PC-3 (cell line): ENCODE measurements at places on chromosomes 11 and 22. TPM values are rescaled to one million over a fixed set of nuclear protein-coding genes. Genes with fewer than 3 reads are reported as not detected.
A peak's percentile ranks its signal among the peaks of the same experiment; 100 is the strongest.

DNA sequence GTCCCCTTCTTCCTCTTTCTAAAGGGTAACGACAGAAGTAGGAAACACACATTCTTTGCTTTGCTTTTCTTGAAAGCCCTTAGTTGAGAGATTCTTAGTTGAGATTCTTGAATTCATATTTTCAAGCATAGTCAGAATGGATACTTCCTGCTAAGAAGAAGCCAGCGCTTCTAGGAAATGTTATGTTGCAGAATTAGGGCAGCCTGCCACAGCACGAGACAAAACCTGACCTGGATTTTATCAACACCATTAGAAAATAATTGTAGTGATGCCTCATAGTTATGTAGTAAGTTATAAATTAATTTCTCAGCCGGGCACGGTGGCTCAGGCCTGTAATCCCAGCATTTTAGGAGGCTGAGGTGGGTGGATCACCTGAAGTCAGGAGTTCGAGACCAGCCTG is 37.9 kb upstream of the NUP160 start:
- no peak for DNase-seq

DNA sequence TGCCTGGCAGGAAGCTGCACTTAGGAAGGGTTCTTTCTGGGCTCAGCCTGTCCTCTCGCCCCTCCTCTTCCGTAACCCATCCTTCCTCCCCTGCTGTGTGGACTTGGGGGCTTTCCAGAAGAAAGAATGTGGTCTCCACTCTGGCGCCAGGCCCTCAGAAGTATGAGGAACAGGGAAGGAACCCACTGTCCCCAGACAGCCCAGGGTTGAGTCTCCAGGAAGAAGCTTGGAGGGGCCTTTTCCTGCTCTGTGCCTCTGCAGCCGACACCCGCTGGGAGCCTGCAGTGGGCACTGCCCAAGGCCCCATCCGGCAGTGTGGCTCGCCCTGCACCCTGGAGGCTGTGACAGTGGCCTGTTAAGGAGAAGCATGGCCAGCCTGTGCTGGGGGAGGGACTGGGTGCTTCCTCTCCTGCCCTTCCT is 112.6 kb downstream of the ST3GAL4 start:
- no peak for DNase-seq

DNA sequence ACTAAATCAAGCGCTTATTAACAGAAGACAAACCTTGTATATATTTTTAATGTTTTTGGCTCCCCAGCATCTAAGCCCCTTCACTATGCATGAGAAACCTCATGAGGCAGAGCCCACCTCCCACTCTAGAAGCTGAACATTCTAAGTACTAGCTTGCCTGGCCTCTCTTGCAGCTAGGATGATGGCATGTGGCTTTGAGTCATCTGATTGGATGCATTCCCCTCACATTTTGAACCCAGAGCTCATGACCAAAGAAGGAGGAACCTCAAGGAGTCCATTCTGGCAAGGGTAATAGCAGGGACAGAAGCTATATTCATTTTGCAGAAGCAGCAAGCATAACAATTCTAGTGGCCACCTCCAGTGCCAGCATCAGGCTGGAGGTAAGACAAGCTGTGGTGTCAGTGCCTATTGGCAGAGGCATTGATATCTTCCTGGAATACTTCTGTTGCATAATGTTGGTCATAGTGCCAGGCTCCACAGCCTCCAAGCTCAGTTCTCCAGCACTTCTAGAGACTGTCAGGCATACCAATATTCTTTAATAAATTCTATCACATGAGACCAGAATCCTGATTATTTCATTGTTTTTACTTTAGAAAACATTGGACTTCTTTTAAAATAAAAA is 14.2 kb upstream of the ZC3H12C start:
- DNase-seq = no peak

DNA sequence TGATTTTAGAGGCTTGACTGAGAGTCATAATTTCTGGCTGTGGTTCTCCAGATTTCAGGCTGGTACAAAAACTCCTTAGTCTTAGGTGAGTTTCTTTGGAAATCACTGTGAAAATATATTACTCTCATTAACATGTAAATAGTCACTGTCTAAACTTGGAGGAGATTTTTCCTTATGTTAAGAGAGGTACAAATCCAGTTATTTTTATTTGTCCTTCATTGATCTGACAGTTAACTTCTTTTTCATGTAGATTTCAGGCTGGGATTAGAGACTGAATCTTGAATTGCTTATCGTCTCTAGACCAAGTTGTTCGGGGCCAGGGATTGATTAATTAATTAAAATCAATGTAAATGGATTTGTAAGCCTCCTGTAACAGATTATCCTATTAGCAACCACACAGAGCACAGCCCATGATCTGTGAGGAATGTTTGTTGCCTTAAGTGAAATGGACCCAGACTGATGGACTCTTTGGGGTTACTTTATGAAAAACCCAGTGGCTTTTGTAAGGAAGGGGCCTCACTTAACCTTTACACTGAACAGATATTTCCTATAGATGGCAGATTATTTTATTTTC is 21.1 kb downstream of the TEAD1 start:
- DNase-seq = no peak

- peak; percentile 78 for DNase-seq
Observed at GRCh38 chr22:39212721-39213376, 31.9 kb downstream of the PDGFB start.

The OR4S2 gene
- not detected in 2 replicates for total RNA-seq

DNA sequence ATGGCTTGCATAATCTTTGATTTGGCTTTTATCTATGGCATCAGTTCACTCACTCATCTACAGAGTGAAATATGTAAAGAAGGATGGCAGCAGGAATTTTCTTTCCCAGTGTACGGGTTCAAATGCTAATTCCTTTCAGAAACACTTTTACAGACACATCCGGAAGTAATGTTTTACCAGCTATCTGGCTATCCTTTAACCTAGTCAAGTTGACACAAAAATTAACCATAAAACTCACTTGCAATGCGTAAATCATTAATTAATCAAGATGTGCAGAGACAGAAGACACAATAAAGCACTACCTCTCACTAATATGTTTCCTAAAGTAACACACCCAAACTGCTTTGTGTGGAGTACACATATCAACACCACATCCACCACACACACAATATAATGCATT is 378.9 kb upstream of the ANO3 start:
- DNase-seq = no peak

GRCh38 chr11:94103471-94103870 is 25.2 kb upstream of the PANX1 start:
- DNase-seq = no peak

DNA sequence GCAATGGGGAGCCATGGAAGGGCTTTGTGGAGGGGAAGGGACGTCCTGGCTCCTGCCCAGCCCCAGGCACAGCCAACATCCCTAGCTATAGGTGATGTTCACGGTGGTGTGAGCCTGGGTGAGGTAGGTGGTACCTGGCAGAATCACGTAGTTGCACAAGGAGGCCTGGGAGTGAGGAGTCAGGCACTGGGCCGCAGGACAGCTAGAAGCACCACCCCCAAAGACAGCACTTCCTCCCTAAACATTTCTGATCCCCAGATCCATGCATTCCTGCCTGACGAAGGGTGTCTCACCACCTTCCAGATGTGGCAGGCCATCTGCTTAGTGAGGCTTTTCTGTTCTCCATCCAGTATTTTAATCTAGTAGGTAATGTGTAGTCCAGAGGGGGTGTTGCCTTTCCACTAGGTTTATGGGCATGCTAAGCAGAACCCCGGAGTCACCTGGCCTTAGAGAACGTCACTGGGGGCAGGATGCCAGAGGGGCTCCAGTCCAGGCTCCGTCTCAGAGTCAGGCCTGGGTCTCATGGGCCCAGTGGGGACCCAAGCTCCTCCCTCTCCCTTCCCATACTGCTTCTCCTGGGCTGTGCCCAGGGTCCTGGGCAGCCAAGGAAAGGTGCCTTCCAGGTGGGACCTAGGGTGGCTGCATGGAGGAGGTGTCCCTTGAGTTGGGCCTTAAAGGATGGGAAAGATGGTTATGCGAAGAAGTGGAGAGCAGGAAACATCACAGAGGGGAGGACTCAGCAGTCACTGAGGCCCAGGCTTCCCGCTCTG is 56.2 kb downstream of the OTOG start:
- DNase-seq = no peak

The MFNG gene
- 1.7 and 2.4 TPM in 2 replicates for total RNA-seq

The CNIH2 gene
- total RNA-seq = 2.2 and 5.2 TPM in 2 replicates

DNA sequence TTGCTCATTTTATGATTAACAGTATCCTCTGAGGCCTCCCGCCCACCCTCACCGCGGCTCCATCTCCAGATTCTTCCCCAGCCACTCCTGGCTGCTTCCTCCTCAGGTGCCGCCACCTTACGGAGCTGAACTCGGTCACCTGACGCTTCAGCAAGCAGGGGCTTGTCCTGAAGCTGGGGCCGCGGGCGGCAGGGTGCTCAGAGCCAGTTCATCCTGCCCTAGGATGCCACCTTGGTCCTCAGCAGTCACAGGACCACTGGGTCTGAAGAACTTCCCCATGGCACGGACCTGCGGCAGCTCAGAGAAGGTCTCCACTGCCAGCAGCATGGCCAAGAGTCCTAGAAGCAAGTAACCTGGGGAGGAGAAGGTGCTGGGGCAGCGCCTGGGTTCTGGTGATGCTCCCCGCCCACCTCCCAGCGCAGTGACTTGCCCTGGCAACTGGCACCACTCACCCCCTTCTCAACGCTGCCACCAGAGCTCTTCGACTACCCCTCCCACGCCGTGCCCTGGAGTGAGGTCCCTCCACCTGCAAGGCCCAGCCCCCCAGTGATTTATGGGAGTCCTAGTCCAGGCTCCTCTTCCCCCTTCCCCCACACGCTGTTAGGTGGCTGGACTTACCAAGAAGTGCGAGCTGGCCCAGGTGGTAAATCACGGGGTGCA is 2.6 kb downstream of the KCNK7 start:
- DNase-seq = no peak

The GAL3ST3 gene
- total RNA-seq = not detected in 2 replicates

DNA sequence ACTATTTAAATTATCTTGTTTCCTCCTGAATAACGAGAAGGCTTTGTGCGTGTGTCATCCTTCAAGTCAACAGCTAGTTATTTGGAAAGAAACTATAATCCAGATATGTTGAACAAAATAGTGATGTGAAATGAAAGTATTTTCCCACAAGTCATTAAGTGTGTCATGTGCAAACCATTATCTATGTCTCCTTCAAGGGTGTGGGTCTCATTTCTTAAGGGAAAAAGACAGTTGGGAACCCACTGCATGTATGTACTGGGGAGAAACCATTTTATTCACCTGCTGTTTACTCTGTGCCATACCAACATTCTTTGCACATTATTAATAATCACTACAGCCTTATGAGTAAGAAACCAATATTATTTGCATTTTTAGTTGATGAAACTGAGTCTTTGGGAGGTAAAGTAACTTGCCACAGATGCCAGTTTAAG is 145.3 kb upstream of the CTSC start:
- DNase-seq = peak; percentile 90

DNA sequence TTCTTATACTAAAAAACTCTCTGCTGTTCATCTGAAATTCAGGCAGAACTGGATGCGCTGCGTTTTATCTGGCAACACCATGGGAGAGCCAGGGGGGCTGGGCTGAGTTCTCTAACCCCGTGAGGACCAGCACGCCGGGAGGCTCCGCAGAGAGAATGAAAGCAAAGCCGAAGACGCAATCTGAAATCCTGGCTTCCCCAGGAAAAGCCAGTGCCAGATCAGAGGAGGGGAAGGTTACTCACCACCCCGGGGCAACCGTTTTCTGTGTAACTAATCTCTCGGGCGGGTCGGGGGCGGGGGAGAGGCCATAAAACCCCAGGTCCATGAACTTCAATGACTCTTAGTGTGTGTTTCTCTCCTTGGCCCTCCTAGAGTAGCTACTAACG is 99.4 kb downstream of the SHANK2 start:
- DNase-seq = peak; percentile 92

GRCh38 chr11:31160504-31161422 is 208.8 kb downstream of the DCDC1 start:
- peak; percentile 40 for DNase-seq

The PHETA2 gene
- 0.04 TPM in 1 of 2 replicates, not detected in the other for total RNA-seq

The NCF4 gene
- 0.47 TPM in 1 of 2 replicates, not detected in the other for total RNA-seq
